ENCODE measurements at places on chromosomes 6 and 20.

DNA sequence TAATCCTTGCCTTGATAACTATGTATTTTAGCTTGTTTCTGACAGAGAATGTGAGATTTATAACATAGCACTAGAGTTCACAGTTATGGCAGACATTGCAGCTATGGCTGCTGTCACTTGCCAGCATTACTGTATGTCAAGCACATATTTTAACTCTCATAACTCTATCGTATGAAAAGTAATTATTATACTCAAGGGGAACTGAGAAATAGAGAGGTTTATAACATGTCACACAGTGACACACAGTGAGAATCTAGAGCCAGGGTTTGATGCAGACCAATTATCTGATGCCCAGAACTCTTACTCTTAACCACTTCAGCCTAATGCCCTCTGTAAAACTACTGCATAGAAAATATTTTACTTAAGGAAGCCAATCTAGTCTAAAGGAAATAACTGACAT, 1012.4 kb downstream of the GRIK2 start:
- DNase-seq = no peak

DNA sequence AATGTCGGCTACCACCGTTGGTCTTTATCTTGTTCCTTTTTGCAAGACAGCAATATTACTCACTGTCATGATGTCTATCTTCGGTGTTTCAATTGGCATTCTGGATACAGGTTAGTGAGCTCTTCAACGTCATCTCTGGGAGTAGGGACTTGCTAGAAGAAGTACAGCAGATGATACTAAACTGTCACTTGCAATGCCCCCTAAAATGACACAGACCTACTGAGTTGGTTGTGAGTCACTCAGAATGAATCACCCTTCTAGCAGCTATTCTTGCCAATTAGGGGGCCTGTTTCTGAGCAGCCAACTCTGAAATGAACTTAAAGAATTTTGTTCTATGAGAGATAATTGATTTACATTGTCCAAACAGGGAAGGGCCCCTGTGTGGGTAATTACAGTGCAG, 176.5 kb downstream of the SLC16A10 start:
- DNase-seq = no peak

DNA sequence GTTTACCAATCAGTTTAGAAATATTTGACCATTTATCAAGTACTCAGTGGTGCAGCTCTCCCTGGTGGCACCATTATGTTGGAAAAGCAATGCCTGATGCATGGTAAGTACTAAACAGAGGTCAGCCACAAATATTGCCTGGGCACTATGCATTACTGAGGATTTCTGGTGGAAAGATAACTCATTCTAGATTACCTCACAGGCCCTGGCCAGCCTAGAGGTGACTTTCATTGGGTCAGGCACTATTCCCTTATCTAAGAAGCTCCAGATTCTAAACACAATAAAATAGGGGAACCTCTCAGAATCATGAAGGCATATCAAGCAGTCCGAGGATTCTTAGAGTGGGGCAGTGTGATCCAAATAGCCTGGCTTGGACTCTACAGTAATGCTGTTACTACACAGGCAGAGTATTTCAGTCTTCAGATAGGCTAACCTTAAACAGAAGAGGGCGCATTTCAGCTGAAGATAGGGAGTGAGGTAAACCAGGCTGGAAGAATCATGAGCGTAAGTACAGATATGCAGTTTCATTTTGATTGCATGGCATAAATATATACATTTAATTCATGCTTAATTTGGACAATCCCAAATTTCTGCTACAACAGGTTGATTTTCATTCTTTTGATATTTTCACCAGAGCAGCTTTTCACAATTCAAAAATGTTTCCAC, 12.1 kb downstream of the LGSN start:
- DNase-seq = no peak

- no peak for DNase-seq
These were observed 64.4 kb downstream of the PREX1 start for GRCh38 chr20:48763216-48763914.

DNA sequence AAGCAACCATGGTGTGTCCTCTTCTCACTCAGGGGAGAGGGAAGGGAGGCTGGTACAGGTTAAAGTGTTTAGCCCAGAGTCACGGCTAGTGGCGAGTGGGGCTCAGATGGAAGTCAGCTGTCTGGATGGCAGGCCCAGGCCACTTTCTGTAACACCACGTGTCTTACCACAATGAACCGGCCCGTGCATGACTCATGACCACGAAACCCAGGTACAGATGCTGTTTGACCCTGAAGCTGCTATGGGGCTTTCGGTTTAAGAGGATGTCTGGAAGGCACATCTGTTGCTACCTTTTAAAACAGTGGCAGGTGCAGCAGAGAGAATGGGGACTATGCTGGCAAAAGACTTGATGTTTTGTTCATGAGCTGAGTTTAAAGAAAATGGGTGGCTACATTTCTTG, 36.5 kb upstream of the MPC1 start:
- DNase-seq = no peak

DNA sequence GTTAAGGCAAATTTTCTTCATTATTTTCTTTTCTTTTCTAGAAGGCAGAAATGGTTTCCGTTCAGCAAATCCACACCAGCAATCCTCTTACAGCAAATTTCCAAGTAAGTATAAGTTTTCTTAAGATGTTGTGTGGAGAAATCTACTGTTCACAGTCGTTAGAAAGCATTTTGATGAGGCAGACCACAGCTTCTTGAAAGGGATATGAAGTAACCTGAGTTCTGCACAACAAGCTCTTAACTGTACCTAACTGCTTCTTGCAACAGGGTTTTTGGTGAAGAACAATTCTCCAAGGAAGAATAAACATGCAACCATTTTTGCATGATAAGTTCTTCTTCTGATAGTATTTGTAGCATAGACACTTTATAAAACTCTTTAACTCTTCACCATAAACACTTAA, 45.3 kb upstream of the STXBP5 start:
- DNase-seq = no peak

Measured in left renal cortex interstitium (tissue), 4 donors.